ENCODE measurements at places on chromosomes 7 and 10.

DNA sequence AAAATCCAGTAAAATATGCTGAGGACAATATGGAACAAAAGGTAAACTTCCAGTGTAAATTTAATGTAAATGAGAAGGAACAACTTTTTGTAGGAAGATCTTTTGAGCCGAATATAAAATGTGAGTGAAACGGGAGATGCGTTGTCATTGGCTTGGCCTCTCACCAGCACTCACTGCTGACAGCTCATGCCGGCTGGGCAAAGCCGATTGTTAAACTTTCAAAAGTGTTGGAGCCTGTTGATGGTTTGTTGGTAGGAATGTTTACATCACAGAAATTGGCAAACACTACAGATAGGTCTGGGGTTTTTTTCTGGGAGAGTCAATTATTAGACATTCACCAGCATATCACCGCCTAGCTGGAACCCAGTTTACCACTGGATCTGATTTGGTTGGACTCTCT lies 6.1 kb downstream of the PSTK start:
- DNase-seq = peak; percentile 10

GRCh38 chr7:19715499-19715898 lies 6.7 kb upstream of the POLR1F start:
- DNase-seq = no peak

GRCh38 chr10:109474812-109475211 lies 448.5 kb downstream of the XPNPEP1 start:
- DNase-seq = no peak

DNA sequence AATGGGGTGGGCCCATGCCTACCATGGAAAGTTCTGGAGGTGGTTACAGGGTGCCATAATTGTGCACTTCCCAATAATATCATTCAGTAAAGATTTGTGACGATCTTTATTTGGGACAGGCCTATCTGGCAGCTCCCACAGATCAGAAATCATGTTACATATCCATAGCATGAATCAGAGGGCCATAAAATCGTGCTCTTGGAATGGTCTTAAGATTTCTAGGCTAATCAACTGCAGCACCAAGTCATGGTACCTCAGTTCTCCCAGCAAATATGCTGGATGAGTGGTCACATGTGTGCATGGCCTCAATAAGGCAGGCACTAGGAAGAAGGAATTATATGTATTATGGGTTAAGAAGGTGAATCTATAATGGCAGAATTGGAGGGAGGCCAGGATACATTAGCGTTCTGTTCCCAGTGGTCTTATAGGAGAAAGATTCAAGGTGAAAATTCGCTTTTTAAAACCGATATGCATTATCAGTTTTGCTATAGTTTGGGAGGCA lies 134.7 kb downstream of the NRP1 start:
- no peak for DNase-seq

DNA sequence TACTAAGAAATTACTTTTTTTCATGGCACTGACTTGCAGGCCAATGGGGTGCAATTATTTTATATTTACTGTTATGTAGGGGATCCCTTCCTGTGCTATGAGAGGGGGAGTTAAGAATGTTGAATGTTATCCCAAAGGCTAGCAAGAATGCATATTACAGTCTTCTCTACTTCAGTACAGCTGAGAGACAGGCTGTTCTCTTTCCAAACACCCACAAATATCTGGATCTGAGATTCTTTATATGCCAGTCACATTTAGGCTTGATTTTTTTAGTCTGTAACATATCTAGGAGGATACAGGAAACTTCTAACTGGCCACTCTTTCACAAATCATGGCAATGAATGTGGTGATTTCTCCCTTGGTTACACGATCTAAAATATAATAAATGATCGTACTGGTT lies 266.4 kb upstream of the FZD8 start:
- DNase-seq = no peak

- peak; percentile 79 for DNase-seq
These were observed 138.4 kb downstream of the SDK1 start for GRCh38 chr7:3439333-3440030.

GRCh38 chr7:96407427-96407826 lies 85.5 kb upstream of the SLC25A13 start:
- DNase-seq = peak; percentile 85

DNA sequence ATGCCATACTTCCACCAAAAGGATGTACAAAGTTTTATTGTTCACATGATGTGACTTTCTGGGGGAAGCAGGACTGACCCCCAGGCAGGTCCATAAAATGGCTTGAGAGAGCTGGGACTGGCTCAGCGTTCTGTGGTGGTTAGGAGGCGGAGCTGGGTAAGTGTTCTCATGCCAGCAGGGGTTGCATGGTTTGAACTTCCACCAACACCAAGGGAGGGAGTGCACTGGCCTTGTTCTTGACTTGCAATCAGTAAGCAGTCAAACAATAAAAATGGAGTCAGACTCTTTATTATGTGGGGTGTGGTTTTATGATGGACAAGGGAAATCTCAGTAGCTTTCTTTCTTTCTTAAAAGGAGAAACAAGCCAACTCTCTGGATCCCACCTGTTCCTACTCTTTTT lies 95.4 kb upstream of the PRR15 start:
- DNase-seq = no peak
